MM.1S (cell line): ENCODE measurements at places on chromosomes 12 and 14.

DNA sequence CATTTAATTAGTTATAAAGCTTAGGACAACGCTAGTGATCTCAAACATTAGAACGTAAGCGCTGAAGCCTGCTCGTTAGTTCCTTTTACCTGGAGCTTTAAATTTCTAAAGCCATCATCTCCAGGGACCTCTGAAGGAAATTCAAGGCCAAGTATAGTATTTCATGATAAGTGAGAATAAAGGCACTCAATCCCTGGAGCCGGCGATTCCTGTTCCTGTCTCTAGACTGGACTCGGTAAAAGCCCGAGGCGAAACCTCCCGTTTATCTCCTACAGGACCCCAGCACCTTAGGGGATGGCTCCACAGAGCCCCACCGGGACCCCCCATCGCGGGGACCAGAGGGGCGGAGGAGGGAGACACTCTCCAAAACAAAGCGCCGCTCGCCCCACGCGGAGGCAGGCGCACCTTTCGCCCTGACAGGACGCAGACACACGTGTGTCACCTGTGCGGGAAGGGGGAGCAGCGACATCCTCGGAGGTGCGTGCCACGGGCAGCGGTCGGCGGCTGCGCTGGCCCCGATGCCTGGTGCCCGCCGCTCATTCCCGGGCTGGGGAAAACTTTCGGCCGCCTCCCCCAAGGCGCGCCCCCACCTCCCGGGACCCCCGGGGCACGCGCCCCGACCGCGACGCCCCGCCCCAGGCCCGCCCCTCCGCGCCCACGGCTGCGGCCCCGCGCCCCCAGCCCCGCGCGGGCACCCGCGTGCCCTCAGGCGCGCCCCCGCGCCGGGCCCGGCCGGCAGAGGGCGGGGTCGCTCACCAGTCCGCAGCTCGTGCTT is 678 bp downstream of the RPS6KA5 start:
- DNase-seq = peak; percentile 37

- no peak for DNase-seq
These were observed 10.0 kb downstream of the TUBA1B start for GRCh38 chr12:49121047-49121696.

- no peak for DNase-seq
These were observed 35.4 kb upstream of the NTF3 start for GRCh38 chr12:5396541-5396940.

- DNase-seq = no peak
These were observed 80.0 kb downstream of the IFT43 start for GRCh38 chr14:76065519-76065918.

DNA sequence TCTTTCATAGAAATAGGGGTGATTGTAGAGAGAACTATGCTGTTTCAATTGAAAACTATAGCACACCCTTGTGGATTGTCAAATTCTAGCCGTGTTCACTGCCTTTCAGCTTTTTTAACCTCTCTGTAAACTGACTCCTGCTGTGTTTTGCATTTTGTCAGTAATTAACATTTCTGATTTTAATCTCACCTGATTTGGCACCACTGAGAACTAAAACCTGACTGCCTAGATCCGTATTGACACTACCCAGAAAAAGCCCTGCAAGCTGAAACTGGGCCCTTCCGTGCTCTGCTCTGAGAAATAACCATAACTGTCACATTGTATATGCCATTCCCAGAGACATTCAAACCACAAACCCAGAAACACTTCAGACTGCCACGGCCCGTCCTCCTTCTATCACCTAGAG is 26.6 kb upstream of the ETV6 start:
- no peak for DNase-seq

DNA sequence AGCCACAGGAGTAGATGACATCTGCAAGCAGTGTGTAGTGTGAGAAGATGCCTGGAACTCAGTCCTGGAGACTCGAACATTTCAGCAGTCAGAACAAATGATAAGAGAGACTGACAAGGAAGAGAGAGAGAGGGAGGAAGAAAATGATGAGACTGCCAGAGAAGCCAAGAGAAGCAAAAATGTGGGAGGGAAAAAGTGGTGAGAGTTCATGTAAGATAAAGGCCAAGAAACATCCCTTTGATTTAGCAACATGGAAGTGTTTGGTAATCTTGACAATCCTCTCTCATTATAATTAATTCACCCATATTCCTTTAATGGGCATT is 42.6 kb downstream of the LIMA1 start:
- no peak for DNase-seq

GRCh38 chr12:53644133-53644532 is 18.0 kb upstream of the ATF7 start:
- no peak for DNase-seq

DNA sequence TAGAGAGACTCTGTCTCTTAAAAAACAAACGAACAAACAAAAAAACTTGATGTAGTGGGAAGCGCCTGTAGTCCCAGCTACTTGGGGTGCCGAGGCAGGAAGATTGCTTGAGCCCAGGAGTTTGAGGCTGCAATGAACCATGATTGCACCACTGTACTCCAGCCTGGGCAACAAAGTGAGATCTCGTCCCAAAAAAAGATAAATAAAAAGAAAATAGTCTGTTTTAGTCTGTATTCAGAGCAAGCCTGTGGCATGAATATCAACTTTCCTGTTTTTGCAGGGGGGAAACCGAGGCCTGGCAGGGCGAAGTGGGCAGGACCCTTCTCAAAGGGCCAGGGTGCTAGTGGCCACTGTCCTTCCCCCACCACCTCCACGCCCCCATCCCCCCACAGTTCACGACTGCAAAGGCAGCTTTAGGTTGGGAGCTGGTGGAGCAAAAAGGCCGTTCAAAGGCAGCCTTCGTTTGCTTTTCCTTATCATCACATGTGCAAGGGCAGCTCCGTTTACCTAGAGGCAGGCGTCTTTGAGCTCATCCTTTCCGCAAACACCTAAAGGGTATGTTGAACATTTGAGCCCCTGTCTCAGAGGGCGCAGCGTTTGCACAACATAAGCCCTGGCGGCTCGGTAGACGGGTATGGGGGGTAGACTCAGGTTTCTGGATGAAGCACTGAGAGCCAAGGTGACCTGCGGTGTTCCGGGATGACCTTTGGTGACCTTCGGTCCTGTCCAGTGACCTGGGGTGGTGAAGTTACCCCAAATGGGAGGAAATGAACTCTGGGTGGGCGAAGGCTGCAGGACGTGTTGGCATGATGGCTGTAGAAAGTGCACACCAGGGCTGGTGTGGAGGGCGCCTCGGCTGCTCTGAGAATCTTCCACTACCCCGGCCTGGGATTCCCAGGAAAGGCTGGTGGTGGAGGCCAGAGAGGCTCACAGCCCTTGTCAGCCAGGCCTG is 8.7 kb upstream of the MEG3 start:
- DNase-seq = no peak

- no peak for DNase-seq
These were observed 71.0 kb downstream of the SLC38A1 start for GRCh38 chr12:46197883-46198282.

DNA sequence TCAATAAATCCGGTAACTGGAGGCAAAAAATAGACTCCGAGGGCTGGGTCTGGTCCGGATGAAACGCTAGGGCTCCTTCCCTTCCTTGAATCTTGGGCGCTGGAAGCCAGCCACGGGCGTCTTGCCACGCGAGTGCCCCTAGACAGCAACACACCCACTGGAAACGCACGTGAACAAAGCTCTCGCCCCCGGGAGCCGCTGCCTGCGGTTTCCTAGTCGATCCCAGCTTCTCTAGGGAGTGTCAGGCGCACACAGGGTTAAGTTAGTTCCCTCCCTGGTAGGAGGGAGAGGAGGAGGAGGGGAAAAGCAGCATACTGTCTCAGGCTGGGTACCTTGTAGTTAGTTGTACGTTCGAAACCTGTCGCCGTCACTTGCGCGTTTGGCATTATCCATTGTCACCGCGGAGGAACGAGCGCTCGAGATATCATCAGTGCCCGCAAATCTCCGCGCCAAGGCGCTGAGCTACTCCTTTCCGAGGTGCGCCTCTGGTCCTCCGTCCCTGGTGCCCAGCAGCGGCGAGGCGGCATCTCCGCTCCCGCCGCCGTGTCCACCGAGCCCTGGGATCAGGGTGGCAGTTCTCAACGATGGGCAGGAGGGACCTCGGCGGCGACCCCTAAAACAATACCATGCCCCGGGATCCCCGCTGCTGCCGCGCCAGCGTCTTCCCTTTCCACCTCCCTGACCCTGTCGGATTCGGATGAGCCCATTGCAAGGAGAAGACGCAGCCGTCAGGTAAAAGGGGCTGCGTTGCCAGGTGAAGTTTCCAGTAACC is at the start of gene FLRT2:
Gene FLRT2, plus strand, starts transcription at position 342 of the 772 bp plus-strand sequence. CDS start 91,371 bp downstream, outside the sequence.
- DNase-seq = no peak
